Muscle of back (tissue), 13 donors: ENCODE measurements at places on chromosomes 11 and 22. TPM values are rescaled to one million over a fixed set of nuclear protein-coding genes. Genes with fewer than 3 reads are reported as not detected.

DNA sequence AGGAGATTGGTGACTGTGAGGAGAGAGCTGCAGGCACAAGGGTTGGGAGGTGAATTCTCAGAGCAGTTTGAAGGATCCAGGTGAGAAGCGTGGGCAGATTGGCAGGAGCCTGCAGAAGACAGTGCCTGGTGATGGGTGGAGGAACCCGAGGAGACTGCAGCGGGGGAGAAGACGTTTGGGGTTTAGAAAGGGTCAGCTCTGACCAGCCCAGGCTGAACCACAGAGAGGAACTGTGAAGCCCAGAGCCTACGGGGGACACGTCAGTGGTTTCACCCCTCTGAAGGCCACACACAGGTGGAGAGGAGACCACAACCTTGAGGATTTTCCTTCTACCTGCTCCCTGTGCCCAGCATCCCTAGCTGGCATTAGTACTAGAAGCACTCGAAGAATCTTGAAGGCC is 154.8 kb upstream of the TBCEL start:
- no peak for DNase-seq

DNA sequence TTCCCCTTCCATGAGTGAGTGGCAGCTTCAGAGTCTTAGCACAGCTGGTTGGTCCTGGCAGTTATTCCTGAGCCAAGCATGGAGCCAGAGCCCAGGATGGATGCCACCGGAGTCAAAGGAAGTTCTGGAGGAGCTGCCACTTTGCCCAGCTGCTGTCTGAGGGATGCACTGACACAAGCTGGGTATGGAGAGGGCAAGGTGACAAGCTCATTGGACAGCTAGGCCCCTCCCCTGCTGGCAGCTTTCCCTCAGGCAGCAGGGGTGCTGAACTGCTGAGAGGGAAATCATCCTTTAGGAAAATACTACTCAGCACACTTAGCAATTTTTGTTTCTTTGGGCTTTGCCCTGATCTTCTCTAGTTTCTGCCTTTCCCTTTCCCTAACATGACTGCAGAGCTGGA is 99.3 kb upstream of the SESN3 start:
- peak; percentile 32 for DNase-seq

- DNase-seq, result no peak
Observed at GRCh38 chr11:96960476-96960875, 570.7 kb downstream of the JRKL start.

The CPT1A gene
- 11.5 TPM for polyA plus RNA-seq

The OR5D13 gene
- not detected for polyA plus RNA-seq

The NXPE4 gene
- polyA plus RNA-seq, result not detected

The FOLR2 gene
- polyA plus RNA-seq, result 26.0 TPM

The CHST1 gene
- polyA plus RNA-seq, result 16.6 TPM

The HORMAD2 gene
- not detected for polyA plus RNA-seq
